ENCODE measurements at places on chromosomes 5 and 9. TPM values are rescaled to one million over a fixed set of nuclear protein-coding genes. Genes with fewer than 3 reads are reported as not detected.
A peak's percentile ranks its signal among the peaks of the same experiment; 100 is the strongest.

- H3K4me3 ChIP-seq, result no peak overlapping the region
- no peak overlapping the region for H3K27ac ChIP-seq
- H3K4me1 ChIP-seq, result no peaks in the 10 kb centered on the region
- no peaks in the 10 kb centered on the region for H3K27me3 ChIP-seq
- peaks cover 9% of the 10 kb centered on the region for H3K36me3 ChIP-seq
These were observed 36.7 kb upstream of the F2R start for GRCh38 chr5:76679231-76679630.

- H3K27me3 ChIP-seq, result no peaks in the 10 kb centered on the region
- H3K4me1 ChIP-seq, result no peaks in the 10 kb centered on the region
- no peaks in the 10 kb centered on the region for H3K36me3 ChIP-seq
- no peak overlapping the region for H3K4me3 ChIP-seq
- no peak for DNase-seq
These were observed 8.3 kb upstream of the MED7 start for GRCh38 chr5:157150995-157151394.

DNA sequence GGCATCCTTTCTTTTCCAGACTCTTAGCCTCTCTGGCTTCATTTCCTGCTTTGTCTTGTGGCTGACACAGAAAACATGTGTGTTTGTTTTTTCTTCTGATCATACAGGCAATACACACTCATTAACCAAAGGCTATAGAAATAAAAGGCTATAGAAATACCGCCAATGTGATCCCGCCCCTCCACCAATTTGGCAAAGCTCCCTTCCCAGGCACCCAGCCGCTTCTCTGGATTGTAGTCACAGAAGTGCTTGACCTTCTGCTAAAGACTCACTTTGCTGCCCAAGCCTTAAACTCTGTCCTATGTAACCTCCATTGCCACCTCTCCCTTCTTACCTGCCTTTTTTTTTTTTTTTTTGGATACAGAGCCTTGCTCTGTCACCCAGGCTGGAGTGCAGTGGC lies 5.3 kb downstream of the TXNDC15 start:
- DNase-seq, result no peak
- H3K4me3 ChIP-seq, result no peak overlapping the region
- no peaks in the 10 kb centered on the region for H3K27me3 ChIP-seq
- H3K4me1 ChIP-seq, result peaks cover 18% of the 10 kb centered on the region

DNA sequence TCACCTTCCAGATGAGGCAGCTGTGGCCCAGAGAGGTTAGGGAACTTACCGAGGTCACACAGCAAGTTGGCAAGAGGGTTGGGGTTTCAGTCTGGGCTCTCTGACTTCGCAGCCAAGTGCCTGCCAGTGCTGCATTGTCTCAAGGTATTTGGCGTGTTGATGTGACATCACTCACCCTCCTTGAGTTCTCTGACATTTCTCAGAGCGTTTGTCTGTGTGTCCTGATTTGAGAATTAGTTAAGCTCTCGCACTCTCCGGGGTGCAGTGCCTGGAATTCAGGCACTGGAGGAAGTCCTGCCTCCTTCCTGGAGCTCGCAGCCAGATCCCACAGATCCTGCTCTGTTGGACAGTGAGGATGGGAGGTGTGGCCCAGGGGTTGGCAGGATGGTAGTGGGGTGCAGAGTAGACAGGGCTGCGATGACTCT lies 25.7 kb downstream of the WWC1 start:
- no peaks in the 10 kb centered on the region for H3K27me3 ChIP-seq
- no peak overlapping the region for H3K4me3 ChIP-seq
- no peak for DNase-seq
- H3K4me1 ChIP-seq, result no peaks in the 10 kb centered on the region
- H3K27ac ChIP-seq, result no peak overlapping the region

GRCh38 chr9:136568288-136569081 lies 22.6 kb upstream of the NOTCH1 start:
- no peak for DNase-seq
- no peak overlapping the region for H3K27ac ChIP-seq
- no peak overlapping the region for H3K4me3 ChIP-seq
- no peaks in the 10 kb centered on the region for H3K27me3 ChIP-seq
- no peaks in the 10 kb centered on the region for H3K36me3 ChIP-seq
- H3K4me1 ChIP-seq, result no peaks in the 10 kb centered on the region

- DNase-seq, result no peak
- H3K36me3 ChIP-seq, result no peaks in the 10 kb centered on the region
- H3K27me3 ChIP-seq, result peaks cover 4% of the 10 kb centered on the region
- peaks cover 59% of the 10 kb centered on the region for H3K4me1 ChIP-seq
- no peak overlapping the region for H3K27ac ChIP-seq
These were observed 23.4 kb downstream of the SARDH start for GRCh38 chr9:133714606-133715294.

GRCh38 chr5:126002222-126002897 lies 420.8 kb upstream of the GRAMD2B start:
- no peak overlapping the region for H3K4me3 ChIP-seq
- no peaks in the 10 kb centered on the region for H3K36me3 ChIP-seq
- no peaks in the 10 kb centered on the region for H3K4me1 ChIP-seq
- no peak for DNase-seq
- no peaks in the 10 kb centered on the region for H3K27me3 ChIP-seq
- H3K27ac ChIP-seq, result peak overlapping the region; percentile 29

- H3K36me3 ChIP-seq, result no peaks in the 10 kb centered on the region
- no peak overlapping the region for H3K27ac ChIP-seq
- no peaks in the 10 kb centered on the region for H3K27me3 ChIP-seq
- DNase-seq, result no peak
- no peak overlapping the region for H3K4me3 ChIP-seq
- no peaks in the 10 kb centered on the region for H3K4me1 ChIP-seq
These were observed 243.4 kb upstream of the RPS23 start for GRCh38 chr5:82521431-82522051.

DNA sequence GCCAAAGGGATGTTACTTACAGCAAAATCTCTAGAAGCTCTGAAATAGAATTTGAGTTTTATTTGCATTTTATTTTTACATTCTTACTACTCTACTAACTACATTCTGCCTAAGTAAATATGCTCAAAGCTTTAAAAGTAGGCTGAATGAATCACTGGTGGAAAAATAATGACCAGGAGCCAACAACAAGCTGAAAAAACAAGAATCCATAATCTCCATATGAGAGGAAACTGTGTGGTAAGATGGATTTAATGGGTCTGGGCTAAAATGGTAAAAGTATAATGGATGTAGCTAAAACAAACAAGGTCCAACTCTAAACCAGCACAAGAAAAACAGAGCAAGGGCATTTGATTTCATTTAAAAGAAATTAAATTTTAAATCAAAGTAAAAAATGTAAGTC lies 525.8 kb upstream of the FTMT start:
- H3K27ac ChIP-seq, result no peak overlapping the region
- DNase-seq, result no peak
- H3K27me3 ChIP-seq, result no peaks in the 10 kb centered on the region
- no peaks in the 10 kb centered on the region for H3K4me1 ChIP-seq
- no peak overlapping the region for H3K4me3 ChIP-seq
- H3K36me3 ChIP-seq, result no peaks in the 10 kb centered on the region

DNA sequence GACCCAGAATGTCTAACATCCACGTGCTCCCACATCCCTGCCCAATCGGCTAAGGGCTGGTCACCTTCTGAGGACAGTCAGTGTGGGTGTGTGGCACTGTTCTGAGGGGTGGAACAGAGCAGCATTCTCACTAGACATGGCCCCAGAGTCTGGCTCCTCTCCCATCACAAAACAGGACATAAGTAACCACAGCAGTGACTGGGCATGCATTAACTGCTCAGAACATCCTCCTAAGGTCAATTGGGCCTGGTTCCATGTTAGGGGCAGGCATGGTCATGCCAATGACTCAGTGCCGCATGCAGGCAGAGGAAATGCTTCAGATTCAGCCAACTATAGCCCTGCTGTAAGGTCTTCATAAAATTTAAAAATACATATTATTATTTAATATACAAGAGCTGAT lies 12.9 kb downstream of the MACROH2A1 start:
- H3K36me3 ChIP-seq, result peaks cover 87% of the 10 kb centered on the region
- no peak overlapping the region for H3K4me3 ChIP-seq
- H3K4me1 ChIP-seq, result no peaks in the 10 kb centered on the region

GRCh38 chr5:142009886-142010285 lies 2.9 kb downstream of the GNPDA1 start:
- H3K36me3 ChIP-seq, result peaks cover 15% of the 10 kb centered on the region
- H3K4me1 ChIP-seq, result peaks cover 39% of the 10 kb centered on the region
- no peak overlapping the region for H3K4me3 ChIP-seq

DNA sequence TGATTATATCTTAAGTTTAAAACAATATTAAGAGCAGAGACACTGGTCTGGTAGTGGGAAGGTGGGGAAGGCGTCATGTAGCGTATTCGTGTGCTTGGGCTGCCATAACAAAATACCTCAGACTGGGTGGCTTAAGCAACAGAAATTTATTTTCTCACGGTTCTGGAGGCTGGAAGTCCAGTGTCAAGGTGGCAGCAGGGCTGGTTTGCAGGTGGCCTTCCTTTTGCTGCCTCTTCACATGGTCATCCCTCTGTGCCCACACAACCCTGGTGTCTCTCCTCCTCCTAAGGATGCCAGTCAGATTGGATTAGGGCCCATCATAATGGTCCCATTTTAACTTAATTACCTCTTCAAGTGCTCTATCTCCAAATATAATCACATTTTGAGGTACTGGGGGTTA lies 9.6 kb downstream of the IL31RA start:
- H3K4me3 ChIP-seq, result no peak overlapping the region
- no peak overlapping the region for H3K27ac ChIP-seq
- DNase-seq, result no peak
- H3K4me1 ChIP-seq, result peaks cover 6% of the 10 kb centered on the region
- H3K27me3 ChIP-seq, result no peaks in the 10 kb centered on the region

DNA sequence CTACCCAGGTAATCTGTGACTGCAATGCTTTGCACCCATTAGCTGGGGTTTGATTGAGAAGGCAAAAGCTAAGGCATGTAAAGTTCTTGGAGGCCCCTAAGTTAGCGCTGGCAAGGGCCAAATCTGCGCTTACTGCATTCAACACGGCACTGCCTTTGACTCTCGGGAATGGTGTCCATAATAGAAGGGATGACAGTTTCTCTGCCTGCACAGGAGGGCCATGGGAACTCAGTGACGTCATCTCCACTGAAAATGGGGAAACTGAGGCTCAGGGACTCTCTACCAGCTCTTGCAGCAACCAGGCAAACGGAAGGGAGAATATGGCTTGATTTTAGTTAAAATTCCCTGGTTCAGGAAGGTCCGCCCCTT lies 487 bp downstream of the SPATA24 start:
- peak overlapping the region; percentile 67 for H3K4me3 ChIP-seq
- no peaks in the 10 kb centered on the region for H3K36me3 ChIP-seq
- peak overlapping the region; percentile 98 for H3K27ac ChIP-seq
- DNase-seq, result no peak
- H3K27me3 ChIP-seq, result no peaks in the 10 kb centered on the region

DNA sequence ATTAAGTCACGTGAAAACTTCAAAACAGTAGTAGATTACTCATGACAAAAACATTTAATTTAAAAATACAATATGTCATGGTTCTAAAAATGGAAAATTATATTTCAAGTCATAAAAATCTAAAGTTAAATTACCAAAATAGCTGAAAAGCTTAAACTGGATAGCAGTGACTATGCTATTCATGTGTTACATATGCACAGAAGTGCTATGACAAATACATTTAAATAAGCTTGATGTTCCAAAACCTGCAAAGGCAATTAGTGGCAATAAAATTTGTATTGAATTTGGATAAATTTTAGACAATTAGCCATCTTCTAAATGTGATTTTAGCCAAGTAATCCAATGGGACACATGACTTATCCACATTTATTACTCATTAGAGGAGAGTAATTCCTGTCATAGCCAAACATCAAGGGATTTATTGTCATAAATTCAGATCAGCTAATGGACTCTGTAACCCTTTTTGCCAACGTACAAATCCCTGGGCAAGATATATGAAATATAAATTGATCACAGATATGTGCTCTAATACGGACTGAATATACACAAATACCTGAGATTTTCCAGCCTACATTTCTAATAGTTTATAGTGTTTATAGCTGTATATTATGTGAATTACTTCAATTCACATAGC lies 419.4 kb downstream of the ISL1 start:
- H3K27ac ChIP-seq, result no peak overlapping the region
- H3K4me1 ChIP-seq, result no peaks in the 10 kb centered on the region
- H3K27me3 ChIP-seq, result no peaks in the 10 kb centered on the region
- no peaks in the 10 kb centered on the region for H3K36me3 ChIP-seq
- DNase-seq, result no peak

- H3K27me3 ChIP-seq, result no peaks in the 10 kb centered on the region
- no peak overlapping the region for H3K4me3 ChIP-seq
- no peak for DNase-seq
- H3K27ac ChIP-seq, result no peak overlapping the region
These were observed 72.6 kb upstream of the ENTREP1 start for GRCh38 chr9:69252436-69252835.

DNA sequence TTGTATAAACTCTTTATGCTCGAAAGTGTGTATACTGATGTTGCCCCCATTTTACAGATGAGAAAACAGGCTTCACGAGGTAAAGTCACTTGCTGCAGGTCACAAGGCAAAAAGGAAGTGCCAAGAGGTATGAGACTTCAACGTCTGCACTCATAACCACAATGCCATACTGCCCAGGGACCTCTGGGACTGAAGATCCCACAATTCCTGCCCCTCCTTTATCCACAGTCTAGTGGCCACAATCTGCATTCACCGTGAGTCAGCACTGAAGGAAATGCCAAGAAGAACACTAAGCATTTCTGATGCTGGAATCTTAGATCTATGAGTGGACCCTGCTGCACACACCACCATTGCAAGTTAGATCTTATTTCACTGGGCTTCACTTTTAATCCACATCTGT lies 37.3 kb downstream of the MED27 start:
- H3K36me3 ChIP-seq, result peaks cover 4% of the 10 kb centered on the region
- no peak overlapping the region for H3K4me3 ChIP-seq
- no peaks in the 10 kb centered on the region for H3K27me3 ChIP-seq
- no peak overlapping the region for H3K27ac ChIP-seq
- no peak for DNase-seq
- H3K4me1 ChIP-seq, result no peaks in the 10 kb centered on the region

DNA sequence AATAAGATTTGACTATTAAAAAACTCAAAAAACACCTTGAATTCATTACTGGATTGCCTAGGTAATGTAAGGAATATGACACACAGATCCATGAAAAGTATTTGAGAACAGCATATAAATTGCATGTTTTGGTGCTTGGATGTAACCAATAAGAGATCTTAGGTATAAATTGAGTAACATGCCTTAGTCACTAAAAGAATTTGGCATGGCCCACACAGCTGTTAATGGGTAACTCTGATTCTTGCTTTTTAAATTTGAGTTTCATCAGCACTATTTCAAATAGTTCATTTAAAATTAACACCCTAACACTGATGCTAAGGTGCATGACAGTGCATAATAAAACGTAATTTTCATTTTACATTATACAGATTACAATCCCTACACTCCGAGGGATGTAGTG lies 779.3 kb upstream of the WWC1 start:
- no peaks in the 10 kb centered on the region for H3K4me1 ChIP-seq
- no peak overlapping the region for H3K4me3 ChIP-seq
- no peaks in the 10 kb centered on the region for H3K27me3 ChIP-seq
- no peak overlapping the region for H3K27ac ChIP-seq
- no peaks in the 10 kb centered on the region for H3K36me3 ChIP-seq
- no peak for DNase-seq

GRCh38 chr9:69857828-69858227 lies 37.2 kb downstream of the CFAP95 start:
- no peak for DNase-seq
- H3K27me3 ChIP-seq, result no peaks in the 10 kb centered on the region
- H3K4me3 ChIP-seq, result no peak overlapping the region
- no peaks in the 10 kb centered on the region for H3K36me3 ChIP-seq
- no peak overlapping the region for H3K27ac ChIP-seq

Gene TMC1
- polyA plus RNA-seq, result 0.59 TPM

Gene SAXO1
- 0.02 TPM for polyA plus RNA-seq

Gene PAEP
- polyA plus RNA-seq, result 1.8 TPM

Gene CATSPER3
- 1.3 TPM for polyA plus RNA-seq

Gene FAM169A
- polyA plus RNA-seq, result 5.3 TPM

Gene GBGT1
- 5.3 TPM for polyA plus RNA-seq

Gene SYK
- 22.2 TPM for polyA plus RNA-seq

Gene GCNT4
- 20.7 TPM for polyA plus RNA-seq

All from thymus (tissue), 14 donors.